ENCODE measurements at places on chromosomes 13 and 19. TPM values are rescaled to one million over a fixed set of nuclear protein-coding genes. Genes with fewer than 3 reads are reported as not detected.

SKA3 gene
- 0.19 TPM for total RNA-seq

CCDC9 gene
- total RNA-seq, result 17.3 TPM

PABPC3 gene
- 0.19 TPM for total RNA-seq

ZNF221 gene
- total RNA-seq, result 4.2 TPM

TRAPPC2B gene
- 9.0 TPM for total RNA-seq

KIR3DL1 gene
- not detected for total RNA-seq

KIR2DL4 gene
- not detected for total RNA-seq

AMH gene
- 0.27 TPM for total RNA-seq

ZNF564 gene
- 6.8 TPM for total RNA-seq

CKM gene
- 0.73 TPM for total RNA-seq

DAND5 gene
- not detected for total RNA-seq

PLK5 gene
- total RNA-seq, result not detected

SOX1 gene
- 0.93 TPM for total RNA-seq

ZNF414 gene
- 18.9 TPM for total RNA-seq

ANKLE1 gene
- total RNA-seq, result 0.81 TPM

KLK12 gene
- 0.54 TPM for total RNA-seq

CLEC17A gene
- not detected for total RNA-seq

ZNF665 gene
- 32.1 TPM for total RNA-seq

RASAL3 gene
- 3.1 TPM for total RNA-seq

GGACT gene
- 1.6 TPM for total RNA-seq

FEM1A gene
- 15.6 TPM for total RNA-seq

EDNRB gene
- total RNA-seq, result 45.4 TPM

QPCTL gene
- total RNA-seq, result 3.7 TPM

PSG3 gene
- not detected for total RNA-seq

EID2B gene
- total RNA-seq, result 8.3 TPM

TINCR gene
- 0.64 TPM for total RNA-seq

SRRM5 gene
- total RNA-seq, result not detected

ZNF723 gene
- total RNA-seq, result not detected

ZNF99 gene
- under 0.01 TPM for total RNA-seq

Measured in gastroesophageal sphincter (tissue), 4 donors.